ENCODE measurements at places on chromosomes 5 and 9.
A peak's percentile ranks its signal among the peaks of the same experiment; 100 is the strongest.

- no peak for DNase-seq
Measured at GRCh38 chr9:124257070-124257843, 492 bp upstream of the NEK6 start.

GRCh38 chr5:99544356-99544755, 615.5 kb upstream of the CHD1 start:
- DNase-seq: no peak

- peak; percentile 63 for DNase-seq
Measured at GRCh38 chr5:151063142-151063989, 17.5 kb downstream of the TNIP1 start.

DNA sequence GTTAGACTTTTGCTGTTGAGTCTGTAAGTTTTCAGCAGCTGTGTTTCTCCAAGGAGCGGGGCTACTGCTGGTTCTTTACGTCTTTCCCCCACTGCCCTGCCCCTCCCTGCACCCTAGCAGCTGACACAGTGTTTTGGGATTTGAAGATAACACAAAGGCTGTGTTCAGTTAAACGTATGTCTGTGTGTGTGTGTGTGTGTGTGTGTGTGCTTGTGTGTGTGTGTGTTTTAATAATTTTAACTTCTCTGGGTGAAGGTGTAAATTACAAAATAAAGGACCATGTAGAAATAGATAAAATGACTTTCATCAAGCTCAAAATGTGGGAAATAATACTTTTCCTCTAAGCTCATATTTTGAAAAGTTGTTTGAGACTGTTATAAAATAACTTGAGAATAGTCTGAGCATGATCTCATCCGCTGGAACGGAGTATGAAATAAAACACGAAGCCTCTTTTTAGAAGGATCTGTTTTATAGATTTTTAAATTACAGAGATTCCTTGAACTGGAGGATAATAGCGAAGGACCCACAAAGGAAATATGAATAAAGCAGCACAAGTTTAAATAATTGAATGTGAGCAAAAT, 10.9 kb downstream of the ABL1 start:
- peak; percentile 27 for DNase-seq

DNA sequence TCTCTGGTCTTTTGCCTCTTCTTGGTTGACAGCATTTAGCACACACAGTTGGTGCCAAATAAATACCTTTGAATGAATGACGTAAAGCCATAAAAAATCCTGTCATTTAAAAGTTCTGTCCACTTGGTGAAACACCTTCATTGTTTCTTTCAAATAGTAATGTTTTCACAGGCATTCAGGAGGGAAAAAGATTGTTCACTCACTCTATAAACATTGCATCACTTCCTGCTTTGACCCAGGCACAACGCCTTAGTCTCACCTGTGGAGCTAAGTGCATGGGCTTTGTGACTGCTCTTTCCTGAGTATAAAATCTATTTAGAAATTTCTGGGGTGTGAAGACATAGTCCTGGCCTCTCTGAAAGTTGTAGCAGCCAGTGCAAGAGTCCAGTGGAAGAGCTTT, 88.9 kb upstream of the CXCL14 start:
- DNase-seq: peak; percentile 86

Data from bronchial epithelial cell (primary cell).